Activated CD8-positive, alpha-beta memory T cell treated with anti-CD3 and anti-CD28 coated beads, Interleukin-2, amount 10 ng/mL, durations not matched to agents 7 days and 5 days (primary cell): ENCODE measurements at places on chromosomes 5 and 9.

DNA sequence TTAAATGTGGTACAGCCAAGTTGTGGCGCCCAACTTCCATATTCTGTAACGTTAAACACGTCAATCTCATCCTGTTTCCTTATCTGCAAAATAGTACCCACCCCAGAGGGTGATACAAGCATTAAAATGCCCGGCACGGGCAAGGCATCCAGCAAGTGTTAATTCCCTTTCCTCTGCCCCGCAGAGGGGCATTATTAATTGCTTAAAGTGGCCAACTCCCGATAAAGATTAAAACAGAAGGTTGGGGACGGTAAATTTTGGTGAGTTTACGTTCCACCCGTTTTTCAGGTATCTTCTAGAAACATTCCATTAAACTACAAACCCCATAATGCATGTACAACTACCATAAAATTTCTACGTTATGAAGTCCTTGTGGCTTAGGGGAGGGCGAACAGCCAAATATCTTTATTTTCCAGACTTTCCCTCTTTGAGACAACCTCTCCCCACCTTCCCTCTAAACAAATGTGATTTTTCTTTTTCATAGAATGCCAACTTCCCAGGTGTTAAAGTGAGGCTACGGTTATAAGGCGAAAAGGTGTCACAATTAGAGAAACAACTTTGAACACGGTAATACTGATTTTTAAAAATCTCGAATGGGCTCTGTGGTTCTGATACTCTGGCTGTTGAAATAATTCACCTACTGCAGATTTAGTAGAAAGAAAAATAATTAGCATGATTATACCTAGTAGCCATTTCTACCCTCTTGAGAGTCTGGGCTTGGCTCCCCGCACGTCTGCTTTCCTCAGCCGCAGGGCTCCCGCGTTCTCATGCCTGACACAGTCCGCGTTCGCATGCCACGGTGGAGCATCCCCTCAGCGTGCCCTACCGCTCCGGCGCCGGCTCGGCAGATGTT is 1.2 kb upstream of the GPBP1 start:
- peaks cover 23% of the 10 kb centered on the region for H3K36me3 ChIP-seq
- peak; percentile 48 for DNase-seq
- peak overlapping the region; percentile 94 for H3K4me3 ChIP-seq

- H3K36me3 ChIP-seq, result no peaks in the 10 kb centered on the region
- no peak overlapping the region for H3K27ac ChIP-seq
- no peak for DNase-seq
Measured at GRCh38 chr5:28065656-28066055, 1027.3 kb upstream of the CDH9 start.

- H3K36me3 ChIP-seq, result no peaks in the 10 kb centered on the region
- H3K4me1 ChIP-seq, result peaks cover 4% of the 10 kb centered on the region
- peak; percentile 81 for DNase-seq
- H3K27me3 ChIP-seq, result peaks cover 43% of the 10 kb centered on the region
Measured at GRCh38 chr5:139847790-139848507, 52.3 kb downstream of the PSD2 start.

DNA sequence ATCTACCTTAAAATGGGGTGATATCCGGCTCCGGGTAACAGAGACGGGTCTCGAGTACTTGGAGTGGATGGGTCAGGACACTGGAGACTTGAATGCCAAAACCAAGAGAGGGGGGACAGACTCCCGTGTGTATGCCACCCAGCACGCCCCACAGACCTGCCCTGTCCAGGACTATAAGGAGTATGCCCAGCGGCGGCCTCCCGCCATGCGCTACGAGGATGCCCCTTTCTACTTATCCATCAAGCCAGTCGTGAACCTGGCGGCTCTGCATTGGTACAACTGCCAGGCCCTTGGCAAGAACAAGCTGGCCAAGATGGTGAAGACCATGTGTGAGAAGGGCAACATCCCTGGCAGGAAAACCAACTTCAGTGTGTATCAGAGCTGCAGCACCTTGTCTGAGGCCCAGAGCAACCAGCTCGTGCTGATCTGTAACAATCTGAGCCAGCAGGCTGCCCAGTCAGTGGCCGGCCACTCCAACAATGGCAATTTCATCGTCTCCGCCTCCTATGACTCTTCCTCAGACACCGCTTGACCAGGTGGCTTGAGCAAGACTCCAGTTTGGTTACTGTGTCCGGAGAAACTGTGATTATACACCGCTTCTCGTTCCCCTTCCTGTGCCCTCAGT is 99.4 kb downstream of the INIP start:
- H3K4me1 ChIP-seq, result peaks cover 6% of the 10 kb centered on the region
- peaks cover 2% of the 10 kb centered on the region for H3K36me3 ChIP-seq
- H3K4me3 ChIP-seq, result no peak overlapping the region

DNA sequence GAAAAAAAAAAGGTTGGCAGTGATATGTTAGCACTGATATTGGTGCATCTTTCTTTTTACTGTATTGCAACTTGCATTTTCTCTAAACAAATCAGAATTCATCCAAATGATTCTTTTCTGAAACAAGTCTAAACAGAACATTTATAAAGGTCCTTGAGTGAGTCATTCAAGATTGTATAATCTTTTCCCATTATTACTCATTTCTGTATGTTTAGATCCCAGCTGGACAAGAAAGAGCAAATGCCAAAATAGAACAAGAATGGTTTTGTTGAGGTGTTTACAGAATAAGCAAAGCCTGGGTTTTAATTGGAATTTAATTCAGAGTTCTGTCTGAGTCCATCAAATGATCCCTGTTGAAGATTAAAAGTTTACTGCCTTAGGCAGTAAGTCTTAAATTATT is 112.3 kb downstream of the VCAN start:
- no peak for DNase-seq
- no peaks in the 10 kb centered on the region for H3K36me3 ChIP-seq
- no peak overlapping the region for H3K27ac ChIP-seq
- no peaks in the 10 kb centered on the region for H3K4me1 ChIP-seq

- H3K4me3 ChIP-seq, result no peak overlapping the region
- no peak for DNase-seq
- no peak overlapping the region for H3K27ac ChIP-seq
- peaks cover 8% of the 10 kb centered on the region for H3K27me3 ChIP-seq
- no peaks in the 10 kb centered on the region for H3K36me3 ChIP-seq
Measured at GRCh38 chr5:172719211-172719610, 51.8 kb downstream of the DUSP1 start.

- H3K27ac ChIP-seq, result no peak overlapping the region
- no peak for DNase-seq
- no peaks in the 10 kb centered on the region for H3K36me3 ChIP-seq
- H3K4me3 ChIP-seq, result no peak overlapping the region
Measured at GRCh38 chr9:1505489-1505888, 455.3 kb downstream of the DMRT2 start.

DNA sequence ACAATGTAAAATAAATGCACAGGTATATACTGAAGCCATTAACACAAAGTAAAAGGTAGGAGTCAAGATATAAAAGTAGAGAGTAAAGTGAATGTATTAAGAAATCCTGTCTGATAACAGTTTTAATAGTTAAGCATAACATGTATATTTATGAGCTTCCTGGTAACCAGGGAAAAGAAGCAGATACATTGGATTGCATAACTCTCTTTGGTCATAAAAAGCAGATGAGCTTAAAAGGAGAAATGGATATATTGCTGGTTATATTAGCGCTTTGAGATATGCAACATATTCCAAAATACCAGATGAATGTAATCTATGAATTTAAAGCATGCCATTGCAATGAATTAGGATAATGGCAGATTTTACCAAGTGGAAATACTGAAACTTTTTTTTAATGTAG is 6.2 kb upstream of the TNFSF8 start:
- H3K4me3 ChIP-seq, result no peak overlapping the region
- peaks cover 19% of the 10 kb centered on the region for H3K4me1 ChIP-seq
- no peak for DNase-seq
- peaks cover 2% of the 10 kb centered on the region for H3K27me3 ChIP-seq

DNA sequence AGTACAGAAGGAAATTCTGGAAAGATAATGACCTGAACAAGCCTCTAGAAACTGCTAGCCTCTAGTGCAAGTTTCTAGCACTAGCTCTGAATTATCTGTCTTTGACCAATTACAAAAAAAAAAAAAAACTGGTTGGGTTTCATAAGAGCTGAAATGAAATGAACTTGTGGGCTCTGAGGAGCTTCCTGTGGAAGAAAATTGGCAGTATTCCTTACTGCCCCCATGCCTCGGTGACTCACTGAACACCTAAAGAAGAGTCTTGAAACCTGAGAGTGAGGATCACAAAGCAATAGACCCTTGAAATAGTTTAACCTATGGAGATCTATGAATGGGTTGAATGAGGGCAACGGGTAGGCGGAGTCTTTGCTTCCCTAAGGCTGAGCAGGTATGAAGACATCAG is 263.6 kb upstream of the RASA1 start:
- peaks cover 2% of the 10 kb centered on the region for H3K27me3 ChIP-seq
- no peak for DNase-seq
- no peak overlapping the region for H3K4me3 ChIP-seq
- no peak overlapping the region for H3K27ac ChIP-seq
- H3K4me1 ChIP-seq, result peaks cover 4% of the 10 kb centered on the region
- no peaks in the 10 kb centered on the region for H3K36me3 ChIP-seq

- no peaks in the 10 kb centered on the region for H3K27me3 ChIP-seq
- no peaks in the 10 kb centered on the region for H3K4me1 ChIP-seq
- no peak overlapping the region for H3K4me3 ChIP-seq
- no peaks in the 10 kb centered on the region for H3K36me3 ChIP-seq
- no peak for DNase-seq
- H3K27ac ChIP-seq, result no peak overlapping the region
Measured at GRCh38 chr5:164652276-164652660, 1146.8 kb downstream of the MAT2B start.

DNA sequence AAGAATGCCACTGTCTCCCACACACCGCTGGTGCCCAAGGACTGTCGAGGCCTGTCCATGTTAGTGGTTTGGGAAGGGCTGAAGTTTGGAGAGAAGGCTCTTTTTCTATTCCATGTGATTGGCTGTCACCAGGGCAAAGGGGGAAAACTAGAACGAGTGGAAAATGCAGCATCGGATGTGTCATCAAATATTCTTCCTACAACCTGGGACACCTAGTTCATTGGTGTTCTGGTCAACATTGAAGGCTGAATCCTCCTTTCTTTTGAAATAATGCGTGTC is 53.2 kb downstream of the PIK3R1 start:
- peaks cover 79% of the 10 kb centered on the region for H3K4me1 ChIP-seq
- DNase-seq, result no peak
- peak overlapping the region; percentile 61 for H3K27ac ChIP-seq

DNA sequence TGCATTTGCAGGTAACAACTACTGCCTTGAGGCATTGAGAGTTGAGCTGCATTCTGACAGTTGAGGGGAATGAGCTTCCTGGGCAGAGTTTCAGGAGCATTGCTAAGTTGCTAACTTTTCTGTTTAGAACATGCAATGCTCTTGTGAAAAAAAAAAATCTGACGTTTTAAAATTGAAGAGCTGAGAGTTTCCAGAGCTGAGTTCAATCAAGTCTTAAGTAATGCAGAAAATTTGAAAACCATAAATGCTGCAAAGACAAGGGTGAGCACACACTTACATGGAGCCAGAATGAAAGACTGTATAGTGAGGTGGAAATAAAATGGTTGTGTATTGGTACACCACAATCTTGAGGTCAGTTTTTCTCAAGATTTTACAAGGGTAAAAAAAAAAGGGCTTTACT is 166.0 kb downstream of the GABRB2 start:
- no peaks in the 10 kb centered on the region for H3K36me3 ChIP-seq
- H3K27ac ChIP-seq, result no peak overlapping the region
- H3K4me1 ChIP-seq, result no peaks in the 10 kb centered on the region
- no peaks in the 10 kb centered on the region for H3K27me3 ChIP-seq

GRCh38 chr9:134538856-134539566 is 102.6 kb upstream of the COL5A1 start:
- no peaks in the 10 kb centered on the region for H3K36me3 ChIP-seq
- no peaks in the 10 kb centered on the region for H3K27me3 ChIP-seq
- H3K4me1 ChIP-seq, result no peaks in the 10 kb centered on the region
- H3K4me3 ChIP-seq, result no peak overlapping the region
- no peak for DNase-seq

- H3K36me3 ChIP-seq, result peaks cover 31% of the 10 kb centered on the region
- DNase-seq, result no peak
- H3K27ac ChIP-seq, result no peak overlapping the region
- H3K27me3 ChIP-seq, result peaks cover 3% of the 10 kb centered on the region
Measured at GRCh38 chr9:94805585-94805984, 79.1 kb downstream of the AOPEP start.

GRCh38 chr5:84360056-84360455 is 24.6 kb downstream of the EDIL3 start:
- H3K4me1 ChIP-seq, result no peaks in the 10 kb centered on the region
- H3K27me3 ChIP-seq, result no peaks in the 10 kb centered on the region
- no peak overlapping the region for H3K27ac ChIP-seq
- H3K4me3 ChIP-seq, result no peak overlapping the region
- DNase-seq, result no peak
- no peaks in the 10 kb centered on the region for H3K36me3 ChIP-seq

DNA sequence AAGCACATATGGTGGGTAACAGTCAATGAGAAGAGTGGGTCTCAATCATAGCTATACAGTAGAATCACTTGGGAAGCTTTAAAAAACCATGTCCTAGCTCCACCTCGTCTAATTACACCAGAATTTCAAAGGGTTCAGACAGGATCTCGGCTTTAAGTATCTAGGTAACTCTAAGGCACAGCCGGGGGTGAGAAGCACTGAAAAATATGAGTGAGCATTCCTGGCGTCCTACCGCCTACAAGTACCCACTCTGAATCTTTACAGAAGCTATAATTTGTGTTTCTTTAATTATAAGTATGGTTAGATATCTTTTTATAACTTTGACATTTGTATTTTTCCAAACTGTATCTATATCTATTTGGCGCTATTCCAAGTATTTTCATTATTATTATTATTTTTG is 16.1 kb downstream of the PAIP1 start:
- no peak for DNase-seq
- peaks cover 38% of the 10 kb centered on the region for H3K36me3 ChIP-seq
- H3K27ac ChIP-seq, result no peak overlapping the region
- H3K27me3 ChIP-seq, result no peaks in the 10 kb centered on the region

GRCh38 chr9:9997585-9997984 is 615.2 kb downstream of the PTPRD start:
- no peak overlapping the region for H3K4me3 ChIP-seq
- H3K27me3 ChIP-seq, result no peaks in the 10 kb centered on the region
- no peak for DNase-seq

- no peaks in the 10 kb centered on the region for H3K36me3 ChIP-seq
- H3K4me1 ChIP-seq, result no peaks in the 10 kb centered on the region
- no peak overlapping the region for H3K27ac ChIP-seq
- H3K4me3 ChIP-seq, result no peak overlapping the region
- DNase-seq, result no peak
- H3K27me3 ChIP-seq, result peaks cover 14% of the 10 kb centered on the region
Measured at GRCh38 chr5:135075621-135076020, 41.6 kb upstream of the PITX1 start.

DNA sequence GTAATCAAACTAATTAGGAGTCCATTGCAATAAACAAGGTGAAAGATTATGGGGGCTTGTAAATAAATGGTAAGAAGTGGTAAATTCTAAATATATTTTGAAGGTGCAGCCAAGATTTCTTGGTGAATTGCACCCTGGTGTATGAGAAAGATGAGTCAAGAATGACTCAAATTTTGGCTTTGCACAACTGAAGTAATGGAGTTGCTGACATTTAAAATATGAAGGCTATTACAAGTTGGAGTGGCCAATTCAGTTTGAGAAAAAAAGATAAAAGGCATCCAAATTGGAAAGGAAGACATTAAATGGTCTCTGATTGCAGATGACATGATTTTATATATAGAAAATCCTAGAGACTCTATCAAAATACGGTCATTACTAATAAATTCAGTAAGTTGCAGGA is 2330.6 kb downstream of the MAT2B start:
- H3K4me1 ChIP-seq, result no peaks in the 10 kb centered on the region
- H3K27ac ChIP-seq, result no peak overlapping the region

- H3K4me3 ChIP-seq, result no peak overlapping the region
- H3K4me1 ChIP-seq, result no peaks in the 10 kb centered on the region
- peaks cover 18% of the 10 kb centered on the region for H3K27me3 ChIP-seq
- H3K36me3 ChIP-seq, result no peaks in the 10 kb centered on the region
Measured at GRCh38 chr5:66903709-66904108, 292.9 kb downstream of the CD180 start.
